IMR-90 (cell line): ENCODE measurements at places on chromosomes 5 and 9.

DNA sequence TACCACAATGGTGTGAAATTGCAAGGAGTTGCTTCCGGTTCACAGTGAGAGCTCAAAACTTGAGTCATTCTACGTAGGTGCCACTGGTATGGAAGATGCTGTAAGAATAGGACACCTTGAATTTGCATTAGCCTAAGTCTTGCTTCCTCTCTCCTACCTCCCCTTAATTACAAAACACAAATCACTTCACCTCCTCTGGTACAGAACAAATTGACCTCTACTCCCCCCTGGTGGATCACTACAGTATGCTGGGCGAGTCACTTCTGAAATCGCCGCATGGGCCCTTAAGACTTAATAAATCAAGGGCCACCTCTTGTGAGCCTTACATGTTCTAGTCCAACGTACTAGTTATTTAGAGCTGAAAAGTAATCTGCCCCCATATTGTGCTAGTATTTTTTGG lies 145.3 kb upstream of the SMARCA2 start:
- DNase-seq: no peak

- DNase-seq: peak; percentile 9
These were observed at the start of gene GRIA1 for GRCh38 chr5:153490118-153491037. TSS of gene GRIA1 (plus strand) at chr5:153490670.

DNA sequence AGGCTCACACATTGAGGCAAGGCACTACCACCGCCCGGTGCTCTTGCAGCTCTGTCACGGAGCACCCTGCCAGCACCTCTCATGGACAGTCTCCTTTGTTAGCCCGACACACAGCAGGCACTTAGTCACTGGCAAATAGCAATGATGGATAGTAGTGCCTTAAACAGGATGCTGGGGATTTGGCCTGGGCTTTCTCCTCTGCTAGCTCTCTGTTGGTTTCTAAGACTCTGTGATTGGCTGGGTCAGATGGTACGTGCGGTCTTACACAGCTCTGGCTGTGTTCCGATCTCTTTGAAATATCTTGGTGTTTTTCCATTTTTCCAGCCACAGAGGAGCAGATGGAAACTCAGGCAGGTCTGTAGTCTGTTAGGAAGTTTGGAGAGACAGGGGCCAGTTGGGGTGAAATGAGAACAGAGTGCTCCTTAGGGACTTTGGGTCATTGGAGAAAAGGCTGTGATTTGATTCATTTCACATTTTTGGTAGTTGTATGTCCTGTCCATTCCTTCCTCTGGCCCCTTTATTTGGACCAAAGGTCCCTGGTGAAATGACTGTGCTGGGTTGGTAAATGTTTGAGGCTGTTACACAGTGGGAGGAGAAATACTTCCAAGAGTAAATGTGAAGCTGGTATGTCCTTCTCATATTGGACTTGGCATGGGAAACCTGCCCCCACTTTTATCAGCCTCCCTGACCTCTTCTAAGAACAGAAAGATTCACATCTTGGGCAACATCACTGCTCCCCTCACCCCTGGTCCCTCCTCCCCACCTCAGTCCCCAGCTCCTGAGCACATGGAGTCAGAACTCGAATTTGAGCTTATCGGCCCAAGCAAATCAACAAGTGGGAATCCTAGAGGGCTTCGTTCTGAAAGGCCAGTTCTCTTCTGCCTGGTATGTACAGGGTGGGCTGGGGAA lies 3.4 kb downstream of the SMIM3 start:
- peak; percentile 96 for DNase-seq

GRCh38 chr9:129328355-129329042 lies 150.4 kb upstream of the IER5L start:
- no peak for DNase-seq

DNA sequence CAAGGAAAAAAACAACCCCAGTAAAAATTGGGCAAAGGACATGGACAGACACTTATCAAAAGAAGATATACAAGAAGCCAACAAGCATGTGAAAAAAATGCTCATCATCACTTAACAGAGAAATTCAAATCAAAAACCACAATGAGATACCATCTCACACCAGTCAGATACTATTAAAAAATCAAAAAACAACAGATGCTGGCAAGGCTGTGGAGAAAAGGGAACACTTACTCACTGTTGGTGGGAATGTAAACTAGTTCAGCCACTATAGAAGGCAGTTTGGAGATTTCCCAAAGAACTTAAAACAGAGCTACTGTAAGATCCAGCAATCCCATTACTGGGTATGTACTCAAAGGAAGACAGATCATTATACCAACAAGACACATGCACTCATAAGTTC lies 157.4 kb downstream of the EDIL3 start:
- peak; percentile 14 for DNase-seq

DNA sequence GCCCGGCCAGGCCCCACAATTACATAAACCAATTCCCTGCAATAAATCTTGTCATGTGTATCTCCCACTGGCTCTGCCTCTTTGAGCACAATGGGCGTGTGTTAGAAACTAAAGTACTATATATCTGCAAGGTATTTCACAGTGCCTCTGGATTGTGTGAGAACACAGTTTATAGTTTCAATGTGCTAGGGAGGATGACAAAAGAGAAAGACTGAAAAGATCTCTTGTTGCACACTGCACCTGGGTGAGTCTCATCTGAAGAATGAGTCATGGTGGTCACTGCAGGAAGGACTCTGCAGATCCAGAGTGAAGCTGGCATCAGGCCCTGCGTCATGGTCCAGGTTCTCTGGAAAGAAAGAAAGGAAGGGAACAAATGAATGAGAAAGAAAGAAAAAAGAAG lies 20.7 kb upstream of the CTSV start:
- no peak for DNase-seq

GRCh38 chr5:176784218-176785165 lies 25.9 kb upstream of the UNC5A start:
- peak; percentile 78 for DNase-seq

DNA sequence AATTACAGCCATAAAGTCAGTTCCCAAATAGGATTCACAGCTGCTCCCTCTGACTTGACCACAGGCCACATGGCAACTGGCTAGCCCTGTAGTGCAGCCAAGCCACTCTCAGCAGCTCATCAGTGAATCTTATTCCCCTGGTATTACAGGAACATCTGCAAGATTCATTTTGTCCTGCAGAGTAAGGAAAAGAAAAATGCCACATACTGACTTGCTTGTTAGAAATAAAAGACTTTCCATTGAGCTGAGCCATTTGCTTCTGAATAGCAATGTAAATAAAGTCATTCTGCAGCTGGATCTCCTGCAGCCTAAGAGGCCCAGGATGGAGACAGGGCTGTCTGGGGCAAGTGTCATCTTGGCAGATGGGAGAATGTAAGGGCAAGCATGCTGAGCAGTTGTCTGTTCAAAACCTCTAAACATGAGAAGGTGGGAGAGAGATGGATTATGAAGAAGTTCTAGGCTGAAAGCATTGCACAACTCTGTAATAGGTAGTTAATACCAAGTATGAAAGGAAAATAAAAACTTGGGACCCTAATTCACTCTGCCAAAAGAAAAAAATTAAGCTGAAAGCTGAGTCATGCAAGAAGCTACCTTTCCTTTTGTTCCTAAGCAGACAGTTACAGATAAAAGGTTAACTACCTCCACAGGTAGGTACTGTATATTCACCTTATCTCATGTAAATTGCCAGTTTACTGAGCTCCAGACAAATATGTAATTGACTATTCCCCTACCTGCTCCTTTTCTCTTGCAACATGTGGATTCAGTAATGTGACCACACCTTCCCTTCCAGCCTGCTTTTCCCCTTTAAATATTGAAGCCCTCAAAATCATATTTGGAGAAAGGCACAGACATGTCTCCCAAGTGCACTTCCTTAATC lies 244.4 kb upstream of the RAI14 start:
- DNase-seq: peak; percentile 47

- DNase-seq: peak; percentile 29
These were observed 152.1 kb downstream of the UNC13B start for GRCh38 chr9:35313916-35314315.

DNA sequence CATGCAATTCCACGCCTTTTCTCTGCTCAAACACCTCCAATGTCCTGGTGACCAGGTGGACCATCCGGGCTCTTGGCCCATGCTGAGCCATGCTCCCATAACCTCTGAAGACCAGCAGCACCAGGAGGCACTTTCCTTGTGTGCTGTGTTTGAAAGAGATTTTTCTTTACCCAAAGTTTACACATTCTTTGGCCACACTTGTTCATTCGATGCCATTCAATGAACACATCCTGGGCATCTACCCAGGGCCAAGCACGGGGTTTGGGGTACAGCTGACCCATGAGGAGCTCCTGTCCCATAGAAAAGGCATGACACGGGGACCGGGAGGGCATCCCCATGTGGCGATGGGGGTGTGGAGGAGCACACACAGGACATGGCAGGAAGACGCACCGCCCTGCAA lies 77.1 kb upstream of the IRX1 start:
- no peak for DNase-seq

DNA sequence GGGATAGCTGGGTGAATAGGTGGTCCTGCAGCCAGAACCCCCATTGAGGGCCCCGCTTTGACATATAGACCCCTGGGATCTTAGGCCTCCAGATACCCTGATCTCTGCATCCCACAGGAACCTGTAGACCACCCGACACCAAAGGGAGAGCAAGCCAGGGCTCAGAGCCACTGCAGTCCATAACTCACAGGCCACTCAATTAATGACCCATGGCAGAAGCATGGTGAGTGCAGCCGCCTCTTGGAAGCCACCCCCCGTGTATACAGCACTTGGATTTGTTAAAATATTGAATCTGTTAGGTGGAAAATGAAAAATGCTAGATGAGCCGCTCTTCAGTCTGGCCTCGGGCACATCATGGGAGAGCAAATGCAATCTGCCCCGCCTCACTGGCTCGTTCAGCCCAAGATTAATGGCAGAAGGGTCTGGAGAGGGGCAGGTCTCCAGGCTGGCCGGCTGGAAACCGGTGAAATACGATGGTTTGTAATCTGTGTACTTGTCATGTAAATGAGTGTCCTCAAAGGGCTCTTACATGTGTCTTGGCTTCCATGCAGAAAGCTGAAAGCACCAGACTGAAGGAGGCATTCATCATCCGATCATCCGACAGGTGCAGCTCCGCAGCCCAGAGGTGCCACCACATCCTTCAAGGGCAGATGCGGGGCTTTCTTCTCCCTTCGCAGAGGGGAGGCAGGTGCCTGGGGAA lies 111.3 kb downstream of the OLFM1 start:
- no peak for DNase-seq

DNA sequence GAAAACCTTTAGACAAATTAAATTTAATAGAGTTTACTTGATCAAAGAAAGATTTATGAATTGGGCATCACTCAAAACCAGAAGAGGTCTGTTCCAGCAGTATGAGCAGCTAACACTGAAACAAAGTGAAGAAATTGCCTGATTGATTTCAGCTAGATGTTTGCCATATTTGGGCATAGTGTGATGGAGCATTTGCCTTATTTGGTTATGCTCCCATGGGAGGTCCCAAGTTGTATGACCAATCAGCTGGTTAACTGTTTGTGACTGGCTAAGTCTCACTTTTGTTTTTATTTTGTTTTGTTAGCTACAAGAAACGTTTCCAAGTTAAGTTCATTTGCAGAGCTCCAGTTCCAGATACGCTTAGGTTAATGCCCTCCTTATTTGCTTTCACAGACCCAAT lies 53.3 kb upstream of the LMNB1 start:
- DNase-seq: no peak
